ENCODE measurements at places on chromosomes 13 and 19.

DNA sequence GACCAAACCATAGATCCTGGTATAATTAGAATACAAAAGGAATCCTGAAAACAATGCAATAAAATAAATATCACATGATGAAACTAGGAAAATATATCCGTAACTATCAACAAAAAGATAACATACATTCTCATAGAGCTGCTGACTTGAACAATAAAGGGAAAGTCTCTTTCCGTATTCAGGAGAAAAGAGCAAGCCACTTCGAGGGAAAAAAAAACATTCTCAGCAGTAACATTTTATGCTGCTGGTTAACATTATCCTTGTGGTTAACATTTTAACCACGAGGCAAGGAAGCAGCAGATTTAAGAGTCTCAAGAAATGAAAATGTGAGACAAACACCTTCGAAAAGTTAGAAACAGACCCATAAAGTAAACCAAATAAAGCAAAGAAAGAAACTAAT, 25.8 kb downstream of the NALCN start:
- DNase-seq, result no peak

DNA sequence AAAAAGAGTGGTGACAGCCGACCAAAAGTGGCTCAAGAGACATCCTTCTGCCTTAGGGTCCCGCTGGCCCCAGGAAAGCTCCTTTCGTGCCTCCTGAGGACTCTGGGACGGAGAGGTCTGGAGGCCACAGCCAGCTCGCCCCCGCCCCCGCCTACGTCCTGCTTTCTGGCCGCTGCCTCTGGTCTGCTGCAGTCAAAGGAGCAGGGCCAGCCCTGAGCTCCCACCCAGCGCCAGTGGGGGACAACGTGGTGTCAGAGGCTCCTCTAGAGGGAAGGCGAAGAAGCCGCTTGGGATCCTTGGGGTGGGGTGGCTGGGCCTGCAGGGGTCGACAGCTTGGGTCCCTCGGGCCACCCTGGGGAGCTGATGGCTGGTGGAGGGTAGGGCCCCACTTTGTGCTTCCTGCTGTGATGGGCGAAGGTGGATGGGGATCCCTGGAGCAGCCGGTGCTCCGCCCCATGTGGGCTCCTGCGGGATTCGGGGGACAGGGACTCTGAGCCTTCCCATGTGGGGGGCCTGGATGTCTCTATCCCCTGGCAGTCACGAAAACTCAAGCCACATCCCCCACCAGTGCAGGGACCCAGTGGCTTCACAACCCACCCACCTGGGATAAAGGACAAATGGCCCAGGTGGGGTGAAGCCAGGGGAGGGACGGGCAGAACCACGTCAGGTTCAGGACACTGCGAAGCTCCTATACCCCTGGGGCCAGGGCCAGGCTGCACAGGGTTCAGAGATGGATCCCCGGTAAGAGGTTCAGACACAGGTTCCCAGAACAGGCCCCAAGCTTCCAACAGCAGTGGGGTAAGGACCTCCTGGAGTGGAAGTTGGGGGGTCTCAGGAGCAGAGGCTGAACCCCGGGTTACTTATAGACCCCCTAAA, 9.0 kb upstream of the DIRAS1 start:
- DNase-seq, result no peak

DNA sequence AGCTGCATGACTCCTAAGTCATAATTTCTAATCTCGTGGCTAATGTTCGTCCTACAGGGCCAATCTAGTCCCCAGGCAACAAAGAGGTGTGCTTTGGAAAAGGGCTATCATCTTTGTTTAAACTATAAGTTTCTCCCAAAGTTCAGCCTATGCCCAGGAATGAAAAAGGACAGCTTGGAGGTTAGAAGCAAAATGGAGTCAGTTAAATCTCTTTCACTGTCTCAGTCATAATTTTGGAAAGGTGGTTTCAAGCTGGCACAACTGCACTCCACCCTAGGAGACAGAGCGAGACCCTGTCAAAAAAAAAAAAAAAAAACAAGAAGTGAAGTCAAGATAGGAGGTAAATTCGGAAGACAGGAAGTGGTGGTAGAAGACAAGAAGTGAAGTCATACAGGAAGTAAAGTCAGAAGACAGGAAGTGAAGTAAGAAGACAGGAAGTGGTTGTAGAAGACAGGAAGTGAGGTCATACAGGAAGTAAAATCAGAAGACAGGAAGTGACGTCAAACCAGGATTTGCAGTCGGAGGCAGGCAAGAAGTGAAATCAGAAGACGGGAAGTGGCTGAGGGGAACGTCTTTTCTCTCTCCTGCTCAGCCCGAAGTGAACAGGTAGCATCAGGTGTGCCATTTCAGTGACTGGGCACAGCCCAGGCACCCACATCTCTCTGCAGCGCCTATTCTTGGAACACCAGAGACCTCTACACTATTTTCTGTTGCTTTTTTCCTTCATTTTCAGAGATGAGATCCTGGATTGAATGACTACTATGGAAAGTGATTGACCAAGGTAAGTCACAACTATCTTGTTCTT, 32.2 kb downstream of the GP6 start:
- peak; percentile 83 for DNase-seq

DNA sequence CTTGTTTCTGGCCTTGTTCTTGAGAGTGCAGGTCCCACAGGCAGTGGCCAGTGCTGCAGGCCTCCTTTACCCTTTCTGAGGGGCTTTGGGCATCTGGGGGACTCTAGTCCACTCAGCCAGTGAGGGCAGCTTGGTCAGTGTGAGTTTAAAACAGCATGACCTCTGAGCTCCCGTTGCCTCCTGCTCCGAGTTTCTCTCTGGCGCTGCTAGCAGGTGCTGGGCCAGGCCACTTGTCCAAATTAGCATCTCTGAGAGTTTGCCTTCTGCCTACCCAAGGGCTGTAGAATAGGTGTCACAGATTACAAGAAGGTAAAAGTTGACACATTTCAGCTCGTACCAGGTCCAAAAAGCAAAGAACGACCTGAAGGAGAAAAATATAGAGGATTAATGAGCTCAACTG, 105.9 kb downstream of the SIPA1L3 start:
- DNase-seq, result no peak

Measured in GM10248 (cell line).